ENCODE measurements at places on chromosomes 12 and 14.

DNA sequence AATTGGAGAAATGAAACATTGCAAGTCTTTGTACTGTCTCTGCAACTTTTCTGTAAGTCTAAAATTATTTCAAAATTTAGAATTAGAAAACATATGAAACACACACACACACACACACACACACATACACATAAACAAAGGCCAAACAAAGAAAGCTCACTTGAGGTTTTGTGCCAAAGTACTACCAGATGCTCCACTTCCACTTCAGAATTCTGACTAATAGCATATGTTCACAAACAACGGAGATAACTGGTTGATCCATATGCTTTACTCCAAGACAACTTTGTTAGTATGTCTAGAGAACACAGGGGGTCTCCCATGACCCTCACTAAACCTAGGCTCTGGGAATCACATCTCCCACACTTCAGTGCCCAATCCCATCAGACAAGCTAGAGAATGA is 133.8 kb upstream of the CLEC14A start:
- DNase-seq: peak; percentile 85

GRCh38 chr12:129028844-129029243 is 175.6 kb downstream of the GLT1D1 start:
- DNase-seq: no peak

DNA sequence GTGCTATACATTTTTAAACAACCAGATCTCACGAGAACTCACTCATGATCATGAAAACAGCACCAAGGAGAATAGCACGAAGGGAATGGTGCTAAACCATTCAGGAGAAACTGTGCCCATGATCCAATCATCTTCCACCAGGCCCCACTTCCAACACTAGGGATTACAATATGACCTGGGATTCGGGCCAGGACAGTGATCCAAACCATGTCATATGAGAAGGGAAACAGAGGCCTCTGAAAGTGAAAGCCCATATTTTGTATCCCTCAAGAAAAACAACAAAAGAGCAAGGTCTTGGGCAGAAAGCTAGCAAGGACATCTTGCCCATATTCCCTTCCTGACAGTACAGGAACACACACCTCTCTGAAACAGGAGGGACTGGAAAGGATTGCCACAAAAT is 163.9 kb upstream of the VASH1 start:
- DNase-seq: no peak

DNA sequence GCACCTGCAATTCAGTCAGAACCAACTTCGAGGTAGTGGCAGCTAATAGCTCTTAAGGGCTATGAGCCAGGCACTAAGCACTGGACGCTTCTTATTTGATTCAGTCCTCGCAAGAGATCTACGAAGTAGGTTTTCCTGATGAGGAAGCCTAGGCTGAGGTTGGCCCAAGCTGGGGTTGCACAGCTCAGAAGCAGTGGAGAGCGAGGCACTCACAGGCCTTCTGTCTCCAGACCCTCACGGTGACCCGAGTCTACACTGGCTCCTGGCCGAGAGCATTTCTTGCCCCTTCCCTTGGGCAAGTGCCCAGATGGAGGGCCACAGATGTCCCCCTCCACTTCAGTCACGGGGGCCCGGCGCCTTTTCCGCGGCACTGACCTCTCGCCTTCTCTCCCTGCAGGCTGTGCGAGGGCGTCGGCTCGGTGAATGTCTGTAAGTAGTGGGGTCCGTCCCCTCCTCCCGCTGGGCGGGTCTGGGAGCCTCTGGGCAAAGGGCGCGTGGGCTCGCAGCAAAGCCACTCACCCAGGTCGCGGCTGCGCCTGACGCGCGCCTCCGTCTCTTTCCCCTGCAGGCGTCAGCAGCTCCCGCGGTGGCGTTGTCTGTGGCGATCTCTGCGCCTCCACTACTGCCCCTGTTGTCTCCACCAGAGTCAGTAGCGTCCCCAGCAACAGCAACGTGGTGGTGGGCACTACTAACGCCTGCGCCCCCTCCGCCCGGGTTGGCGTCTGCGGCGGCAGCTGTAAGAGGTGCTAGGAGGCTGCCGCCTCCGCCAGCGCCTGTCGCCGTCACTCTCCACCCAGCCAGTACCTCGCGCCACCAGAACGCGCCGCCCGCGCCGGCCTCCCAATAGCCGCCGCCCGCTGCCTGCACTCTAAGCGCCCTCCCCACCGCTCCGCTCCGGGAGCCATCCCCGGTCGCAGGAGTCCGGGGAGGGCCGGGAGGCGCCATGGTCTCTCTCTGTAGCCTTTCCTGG is 13.1 kb downstream of the KRT83 start:
- DNase-seq: no peak

DNA sequence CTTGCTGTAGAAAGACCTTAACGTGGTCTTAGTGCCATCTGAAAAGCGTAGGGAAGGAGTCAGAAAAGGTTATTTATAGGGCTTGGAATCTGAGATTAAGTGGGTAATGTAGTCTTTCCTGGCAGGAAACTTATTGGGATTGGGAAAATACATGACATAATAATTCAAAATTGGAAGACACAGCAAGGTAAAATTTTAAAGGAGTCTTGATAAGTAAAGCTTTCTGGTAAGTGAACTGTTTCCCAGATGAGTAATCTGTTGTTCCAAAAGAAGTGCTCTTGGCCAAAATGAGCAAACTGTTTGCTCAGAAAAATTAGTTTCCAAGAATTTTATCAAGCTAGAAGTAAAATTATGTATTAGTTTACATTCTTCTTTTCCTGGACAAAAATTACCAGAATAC is 149.3 kb upstream of the TMTC2 start:
- no peak for DNase-seq

- no peak for DNase-seq
Measured at GRCh38 chr14:51867741-51868140, 7.3 kb downstream of the GNG2 start.

DNA sequence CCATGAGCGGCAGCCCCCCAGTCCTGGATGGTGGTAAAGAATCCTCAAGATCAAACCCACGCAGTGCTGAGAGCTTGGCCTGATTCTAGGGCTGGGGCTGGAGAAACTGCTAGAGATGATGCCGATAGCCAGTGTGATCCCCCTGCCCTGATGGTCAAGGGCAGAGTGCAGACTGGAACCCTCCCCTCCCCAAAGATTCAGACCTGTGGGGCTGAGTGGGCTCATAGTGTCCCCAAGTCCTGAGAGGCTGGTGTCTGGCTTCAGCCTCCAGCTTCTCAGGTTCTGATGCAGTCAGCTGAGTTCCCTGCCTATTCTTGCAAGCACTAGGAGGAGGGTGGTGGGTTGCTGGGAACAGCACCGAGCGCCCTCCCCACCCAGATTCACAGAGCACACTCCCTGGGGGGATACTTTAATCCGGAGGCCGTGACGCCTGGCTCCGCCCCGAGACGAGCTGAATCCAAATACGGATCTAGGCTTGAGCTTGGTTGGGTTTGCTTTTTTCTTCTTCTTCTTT is 11.9 kb downstream of the RHOF start:
- DNase-seq: no peak

DNA sequence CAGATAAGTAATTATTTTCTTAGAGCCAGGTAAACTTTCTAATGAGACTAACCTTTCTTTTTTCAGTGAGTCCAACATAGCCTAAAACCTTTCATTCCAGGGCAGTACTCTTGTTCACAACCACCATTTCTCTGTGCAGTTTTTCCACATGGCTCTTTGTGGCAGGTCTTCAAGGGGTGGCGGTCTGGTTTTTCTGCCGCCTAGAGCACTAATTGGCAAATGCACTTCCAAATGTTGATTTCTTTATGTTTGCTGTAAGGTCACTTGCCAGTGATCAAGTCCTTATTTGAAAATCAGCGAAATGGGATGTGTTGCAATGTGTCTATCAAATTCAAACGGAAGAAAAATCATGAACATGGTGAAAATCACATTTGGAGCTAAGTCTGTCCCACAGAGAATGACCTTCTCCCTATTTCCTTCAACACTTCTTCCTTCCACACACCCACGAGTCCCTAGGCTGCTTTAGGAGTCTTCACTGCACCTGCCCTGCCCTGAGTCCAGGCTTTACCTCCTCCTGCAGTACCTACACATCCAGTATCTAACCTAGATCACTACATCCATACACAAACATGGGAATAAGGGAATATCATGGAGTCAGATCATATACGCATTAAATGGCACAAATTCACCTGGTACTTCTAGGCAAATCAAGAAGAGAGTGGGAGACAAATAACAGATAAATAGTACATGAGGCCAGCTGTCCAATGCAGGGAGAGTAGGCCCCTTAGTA is 1.9 kb downstream of the SRGAP1 start:
- peak; percentile 32 for DNase-seq

GRCh38 chr12:68480526-68480925 is 130.2 kb upstream of the RAP1B start:
- DNase-seq: no peak

GRCh38 chr12:87201598-87201997 is 827.6 kb downstream of the C12orf50 start:
- no peak for DNase-seq

GRCh38 chr12:98698603-98699463 is 53.7 kb downstream of the APAF1 start:
- DNase-seq: peak; percentile 20

- no peak for DNase-seq
Measured at GRCh38 chr14:59831121-59831730, 39.4 kb downstream of the RTN1 start.

- no peak for DNase-seq
Measured at GRCh38 chr12:50066402-50066801, 9.0 kb downstream of the ASIC1 start.

- no peak for DNase-seq
Measured at GRCh38 chr14:36667679-36668078, 6.0 kb downstream of the PAX9 start.

GRCh38 chr14:55911776-55912175 is 206.4 kb upstream of the PELI2 start:
- DNase-seq: no peak

DNA sequence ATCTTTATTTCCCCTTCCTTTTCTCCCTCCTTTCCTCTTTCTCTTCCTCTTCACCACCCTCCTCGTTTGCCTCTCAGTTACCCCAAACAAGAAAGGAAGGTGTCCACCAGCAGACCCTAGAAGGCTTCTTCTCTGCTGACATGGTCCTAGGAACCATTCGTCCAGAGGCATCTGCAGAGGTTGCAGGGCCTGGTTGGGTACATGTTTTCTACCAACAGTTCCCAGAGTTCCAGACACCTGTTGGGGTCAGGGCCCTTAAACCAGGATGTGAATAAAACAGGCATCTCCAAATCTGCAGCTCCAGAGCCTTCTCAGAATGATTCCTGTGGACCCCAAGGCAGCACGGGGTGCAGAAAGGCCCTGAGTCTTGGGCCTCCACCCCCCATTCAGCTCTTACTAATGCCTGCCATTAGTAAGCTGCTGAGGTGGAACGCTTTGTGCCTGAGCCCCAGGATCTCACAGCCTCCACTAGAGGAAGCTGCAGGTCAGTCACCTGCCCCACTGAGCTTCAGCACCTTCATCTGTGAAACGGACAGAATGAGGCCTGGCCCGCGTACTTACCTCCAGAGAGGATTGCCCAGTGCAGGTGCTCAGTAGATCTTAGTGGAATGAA is 130.4 kb downstream of the DICER1 start:
- no peak for DNase-seq

GRCh38 chr12:56898938-56899337 is 35.3 kb downstream of the SDR9C7 start:
- no peak for DNase-seq

DNA sequence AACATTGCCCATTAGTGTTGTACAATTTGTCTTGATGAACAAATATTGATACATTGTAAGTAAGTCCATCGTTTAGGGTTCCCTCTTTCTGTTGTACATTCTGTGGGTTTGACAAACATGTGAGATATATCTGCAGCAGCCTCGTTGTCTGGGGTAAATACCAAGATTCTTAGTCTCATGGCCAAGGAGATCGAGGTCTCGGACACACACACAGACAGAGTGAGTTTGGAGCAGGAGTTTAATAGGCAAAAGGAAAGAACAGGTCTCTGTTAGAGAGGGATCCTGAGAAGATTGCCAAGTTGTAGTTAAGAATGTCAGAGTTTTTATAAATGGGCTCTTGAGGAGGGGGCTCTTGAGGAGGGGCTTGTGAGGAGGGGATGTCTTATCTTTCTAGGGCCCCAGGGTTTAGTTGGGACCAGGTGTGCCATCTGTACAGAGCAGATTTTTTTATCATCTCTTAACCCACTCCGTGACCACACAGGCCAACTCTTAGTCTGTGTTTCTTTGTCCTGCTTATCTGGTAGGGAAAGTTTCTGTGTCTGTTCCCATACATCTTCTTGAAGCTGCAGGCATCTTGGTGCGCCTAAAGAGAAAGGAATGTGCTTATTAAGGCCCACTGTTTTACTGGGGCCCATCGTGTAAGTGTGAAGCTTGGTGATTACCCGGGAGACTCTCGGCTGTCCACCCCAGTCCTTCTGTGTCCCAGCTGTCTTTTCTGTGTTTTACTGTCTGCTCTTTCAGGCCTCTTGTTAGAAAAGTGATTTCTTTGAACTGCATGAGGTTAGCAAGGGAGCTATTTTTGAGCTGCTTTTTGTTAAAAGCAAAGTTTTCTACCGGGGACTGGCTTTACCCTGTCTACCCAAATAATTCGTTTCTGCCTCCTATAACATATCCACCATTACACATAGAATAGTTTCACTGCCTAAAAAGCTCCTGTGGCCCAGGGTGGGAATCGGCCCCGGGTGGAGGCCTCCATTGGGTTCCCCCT is 22.4 kb upstream of the CLEC2D start:
- DNase-seq: no peak

DNA sequence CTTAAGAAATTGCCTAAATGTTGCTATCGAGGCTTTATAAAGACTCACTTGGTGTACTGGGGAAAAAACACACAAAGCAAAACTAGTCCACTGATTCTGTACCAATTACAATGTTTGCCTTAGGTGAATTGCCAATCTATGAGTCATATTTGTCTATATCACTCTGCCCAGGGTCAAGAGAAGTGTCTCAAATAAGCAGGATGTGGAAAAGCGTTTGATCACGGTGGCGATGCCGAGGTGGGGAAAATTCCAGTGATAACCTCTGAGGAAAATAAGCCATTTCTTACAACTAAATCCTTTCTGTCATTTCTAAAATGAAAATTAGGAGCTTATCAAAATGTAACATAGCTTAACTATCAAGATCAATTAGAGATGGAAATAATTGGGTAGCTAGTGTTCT is 148.6 kb upstream of the DIO3 start:
- no peak for DNase-seq

All from NCI-H1694 treated with DMSO at 0.1 percent for 48 hours (cell line).